Fibroblast of lung (primary cell): ENCODE measurements at places on chromosomes 5 and 9. TPM values are rescaled to one million over a fixed set of nuclear protein-coding genes. Genes with fewer than 3 reads are reported as not detected.
A peak's percentile ranks its signal among the peaks of the same experiment; 100 is the strongest.

DNA sequence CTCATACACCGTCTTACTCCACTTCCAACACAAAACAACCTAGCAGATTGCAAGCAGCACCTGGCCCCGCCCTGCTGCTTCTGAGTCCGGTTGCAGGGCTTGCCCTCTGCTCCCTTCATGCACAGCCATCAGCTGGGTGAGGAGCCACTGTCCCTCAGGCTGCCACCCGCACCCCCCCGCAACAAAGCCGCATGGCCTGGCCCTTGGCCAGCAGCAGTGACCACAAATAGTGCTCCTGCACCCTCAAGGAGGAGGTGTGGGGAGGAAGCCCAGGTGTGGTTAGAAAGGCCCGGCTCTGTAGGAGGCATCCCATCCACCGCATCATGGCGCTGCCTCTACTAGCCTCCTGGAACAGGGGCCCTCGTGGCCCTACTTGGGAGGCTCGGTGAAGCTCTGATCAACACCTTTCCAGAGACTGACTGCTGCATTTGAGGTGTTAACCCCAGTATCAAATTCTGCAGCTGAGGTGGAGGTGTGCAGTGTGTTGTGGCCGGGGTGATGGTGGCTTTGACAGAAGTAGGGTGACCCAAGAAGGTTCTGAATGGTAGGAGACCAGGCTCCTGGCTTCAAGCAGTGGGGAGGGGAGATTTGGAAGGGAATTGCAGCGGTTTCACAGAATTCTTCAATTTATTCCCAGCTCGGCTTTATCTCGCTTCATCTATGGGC lies 52.7 kb downstream of the WNK2 start:
- no peak for DNase-seq

GRCh38 chr9:113581865-113582697 lies 118.6 kb downstream of the RGS3 start:
- DNase-seq: no peak

DNA sequence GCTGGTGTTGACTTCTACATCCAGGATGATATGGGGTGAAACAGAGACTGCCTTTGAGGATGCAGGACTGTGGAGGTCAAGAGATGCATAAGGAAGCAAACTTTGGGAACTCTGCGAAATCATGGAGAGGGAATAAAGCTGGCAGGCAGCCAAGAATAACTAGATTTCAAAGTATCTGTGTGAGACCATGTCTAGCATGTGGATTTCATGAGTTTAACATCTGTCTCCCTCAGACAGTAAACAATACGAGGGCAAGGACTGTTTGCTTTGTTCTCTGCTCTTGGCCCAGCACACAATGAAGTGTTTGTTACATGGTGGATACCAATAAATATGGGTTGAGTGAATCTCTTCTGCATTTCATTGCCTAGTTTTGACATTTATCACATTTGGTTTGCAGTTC lies 71.3 kb downstream of the RASEF start:
- DNase-seq: peak; percentile 17

DNA sequence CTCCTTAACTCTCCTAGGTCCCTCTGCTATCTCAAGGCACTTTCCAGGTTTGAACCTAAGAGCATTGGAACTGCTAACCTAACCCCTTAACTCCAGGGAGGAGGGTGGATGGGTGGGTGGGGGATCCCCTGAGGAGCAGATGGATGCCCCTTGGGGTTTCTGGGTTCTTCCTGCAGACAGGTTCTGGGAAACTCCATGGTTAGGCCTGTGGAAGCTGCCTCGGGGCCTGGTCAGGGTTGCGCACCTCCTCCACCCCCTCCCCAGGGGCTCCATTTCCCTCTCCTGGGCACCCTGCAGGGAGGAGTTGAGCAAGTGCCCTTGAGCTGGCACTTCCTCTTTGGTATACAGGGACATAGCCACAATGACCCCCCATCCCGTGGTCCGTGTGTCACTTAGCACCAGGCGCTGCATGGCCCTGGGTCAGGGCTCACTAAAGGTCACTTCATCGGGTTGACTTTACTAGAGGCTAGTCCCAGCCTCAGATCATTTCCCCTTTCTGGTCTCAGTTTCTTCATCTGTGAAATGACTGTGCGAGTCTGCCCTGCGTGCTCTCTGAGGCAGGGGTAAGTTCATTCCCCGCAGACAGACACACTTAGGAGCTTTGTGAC lies 16.0 kb downstream of the CXXC5 start:
- DNase-seq: no peak

GRCh38 chr9:28050046-28050445 lies 476.8 kb upstream of the C9orf72 start:
- DNase-seq: no peak

- DNase-seq: no peak
Measured at GRCh38 chr5:42022383-42022972, 97.4 kb downstream of the FBXO4 start.

DNA sequence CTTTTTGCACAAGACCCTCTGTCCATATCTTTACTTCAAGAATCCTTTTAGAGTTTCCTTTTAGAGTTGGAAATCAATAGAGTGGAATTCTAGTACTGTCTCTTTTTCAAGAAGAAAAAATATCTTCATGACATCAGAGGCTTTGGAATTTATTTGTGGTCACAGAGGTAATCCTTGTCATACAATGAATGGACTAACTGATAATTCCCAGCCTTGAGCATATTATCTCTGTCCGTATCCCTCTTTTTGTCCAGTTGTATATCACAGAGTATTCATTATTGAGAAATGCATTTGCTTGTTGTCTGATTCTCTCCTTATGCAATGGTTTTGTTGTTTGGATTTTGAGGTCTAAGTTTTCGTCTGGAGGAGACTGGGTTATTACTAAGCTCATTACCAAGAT lies 82.0 kb upstream of the HAPLN1 start:
- DNase-seq: peak; percentile 56

DNA sequence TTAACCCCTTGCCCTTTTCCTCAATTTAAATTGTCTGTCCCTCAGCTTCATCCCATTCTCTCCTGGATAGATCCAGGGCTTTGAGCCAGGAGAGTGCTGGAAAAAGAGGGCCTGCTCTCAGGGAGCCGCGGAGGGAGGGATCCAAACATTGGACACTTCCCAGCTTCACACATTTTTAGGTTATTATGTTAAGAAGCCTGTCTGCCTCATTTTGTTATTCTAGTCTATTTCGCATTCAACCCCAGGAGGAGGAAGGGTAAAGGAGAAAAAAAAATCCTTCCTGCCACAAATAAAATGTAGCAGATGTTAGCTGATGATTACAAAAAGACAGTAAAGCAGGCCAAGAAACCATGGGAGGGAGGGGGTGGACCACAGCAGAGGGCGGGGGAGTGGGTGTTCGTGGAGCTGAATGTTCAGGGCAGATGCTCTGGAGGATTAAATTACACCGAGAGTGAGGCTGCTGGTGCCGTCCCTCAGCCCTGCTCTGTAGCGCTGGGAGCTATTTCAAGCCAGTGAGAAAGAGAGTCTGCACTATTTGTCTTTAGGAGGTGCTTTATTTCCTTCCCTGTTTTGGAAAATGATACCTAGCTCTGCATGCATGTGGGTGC lies 60.6 kb upstream of the ZFR start:
- DNase-seq: peak; percentile 94

DNA sequence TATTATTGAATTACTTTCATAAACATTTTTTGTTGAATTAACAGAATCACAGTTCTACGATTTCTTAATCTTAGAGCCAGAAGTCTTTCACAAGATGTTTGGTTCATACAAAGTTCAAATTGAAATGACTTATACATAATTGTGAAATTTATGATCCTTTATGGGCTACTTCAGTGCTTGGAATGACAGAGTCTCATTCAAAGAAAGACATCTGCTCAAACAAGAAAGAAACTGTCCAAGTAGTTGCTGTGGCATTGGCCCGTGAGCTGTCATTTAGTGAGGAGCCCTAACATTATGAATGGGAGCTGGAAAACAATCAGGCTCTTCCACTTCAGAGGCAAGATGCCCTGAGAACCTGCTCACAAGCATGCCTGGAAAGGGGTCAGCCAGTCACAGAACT lies 63.4 kb downstream of the AUH start:
- peak; percentile 3 for DNase-seq

- DNase-seq: no peak
Measured at GRCh38 chr5:76389513-76390154, 13.5 kb upstream of the IQGAP2 start.

DNA sequence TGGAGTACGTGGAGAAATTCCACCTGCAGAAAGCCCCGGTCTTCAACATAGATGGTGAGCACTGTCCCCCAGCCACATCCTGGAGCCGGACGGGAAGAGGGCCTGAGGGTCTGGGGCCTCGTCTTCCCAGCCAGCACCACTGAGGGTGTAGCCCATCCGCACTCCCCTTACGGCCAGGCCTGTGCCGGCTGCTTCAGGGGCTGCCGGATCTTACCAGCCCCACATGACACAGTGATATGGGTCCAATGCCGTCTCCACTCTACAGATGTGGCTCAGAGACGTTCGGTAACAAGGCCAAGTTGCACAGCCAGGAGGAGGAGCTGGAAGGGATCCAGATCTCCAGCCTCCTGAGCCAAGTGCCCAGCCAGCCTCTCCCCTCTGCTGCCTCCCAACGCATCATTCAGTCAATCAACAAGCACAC lies 21.3 kb downstream of the GLT6D1 start:
- DNase-seq: no peak

- DNase-seq: no peak
Measured at GRCh38 chr5:125961150-125961549, 462.1 kb upstream of the GRAMD2B start.

GRCh38 chr5:19619571-19619970 lies 368.4 kb downstream of the CDH18 start:
- no peak for DNase-seq

DNA sequence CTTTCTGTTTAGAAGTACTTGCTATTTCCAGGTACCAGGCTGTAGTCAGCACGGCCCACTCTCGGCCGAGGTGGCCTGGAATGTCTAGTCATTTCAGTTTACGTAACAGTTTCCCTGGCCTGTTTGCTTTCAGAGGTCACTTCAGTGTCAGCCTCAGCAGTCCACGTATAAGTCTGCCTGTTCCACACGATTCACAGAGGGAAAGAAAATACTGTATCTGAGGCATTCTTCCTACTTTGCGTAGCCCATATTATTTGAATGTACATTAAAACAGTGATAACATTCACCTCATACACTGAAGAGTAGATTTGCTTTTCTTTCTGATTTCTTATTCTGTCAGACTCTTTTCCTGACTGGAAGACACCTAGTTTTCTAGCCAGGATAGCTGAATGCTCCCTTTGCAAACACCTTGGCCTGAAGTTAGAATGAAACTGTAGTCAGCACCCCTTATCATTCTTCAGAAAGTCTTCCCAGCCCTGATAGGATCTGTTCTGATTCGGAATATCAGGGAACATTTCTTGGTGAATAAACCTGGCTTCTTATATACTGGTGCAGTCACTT lies 140.9 kb downstream of the AOPEP start:
- peak; percentile 97 for DNase-seq

DNA sequence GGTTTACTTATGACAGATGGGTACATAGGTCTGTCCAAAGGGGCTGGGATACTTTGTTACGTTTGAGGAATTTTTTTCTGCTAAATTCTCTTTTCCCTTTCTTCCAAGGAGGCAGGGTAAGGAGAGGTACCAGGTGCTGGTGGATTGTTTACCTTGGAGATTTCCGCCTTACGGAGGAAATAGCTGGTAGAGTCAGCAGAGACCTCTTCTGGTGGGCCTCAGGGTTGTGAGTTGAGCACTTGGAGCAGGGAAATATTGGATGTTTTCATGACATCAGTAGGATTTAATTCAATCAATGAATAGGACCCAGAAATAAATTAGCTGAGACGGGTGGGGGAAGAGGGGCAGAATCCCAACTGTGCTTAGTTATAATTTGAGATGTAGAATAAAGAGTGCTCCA lies 60.0 kb upstream of the TAF11L2 start:
- DNase-seq: no peak

- DNase-seq: peak; percentile 32
Measured at GRCh38 chr5:173618927-173619519, 2.6 kb upstream of the BOD1 start.

GRCh38 chr5:58745350-58745749 lies 162.5 kb downstream of the RAB3C start:
- no peak for DNase-seq

DNA sequence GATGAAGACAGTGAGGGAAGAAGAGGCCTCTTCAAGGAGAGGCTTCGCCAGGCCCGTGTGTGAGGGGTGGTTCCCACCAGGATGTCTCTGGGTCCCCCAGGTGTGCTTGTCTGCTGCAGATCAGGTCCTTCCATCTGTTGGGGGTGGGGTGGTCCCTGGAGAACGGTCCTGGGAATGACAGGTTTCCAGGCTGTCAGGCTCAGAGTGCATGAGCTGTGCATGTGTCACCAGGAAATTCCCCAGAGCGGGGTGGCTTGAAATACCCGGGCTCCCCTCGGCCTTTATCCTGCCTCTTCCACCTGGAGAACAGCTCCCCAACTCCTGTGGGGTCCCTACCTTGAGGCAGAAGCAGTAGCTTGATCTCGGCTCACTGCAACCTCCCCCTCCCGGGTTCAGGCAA lies 118.8 kb downstream of the GAPVD1 start:
- no peak for DNase-seq

GRCh38 chr5:15524712-15525111 lies 24.7 kb downstream of the FBXL7 start:
- DNase-seq: no peak

DNA sequence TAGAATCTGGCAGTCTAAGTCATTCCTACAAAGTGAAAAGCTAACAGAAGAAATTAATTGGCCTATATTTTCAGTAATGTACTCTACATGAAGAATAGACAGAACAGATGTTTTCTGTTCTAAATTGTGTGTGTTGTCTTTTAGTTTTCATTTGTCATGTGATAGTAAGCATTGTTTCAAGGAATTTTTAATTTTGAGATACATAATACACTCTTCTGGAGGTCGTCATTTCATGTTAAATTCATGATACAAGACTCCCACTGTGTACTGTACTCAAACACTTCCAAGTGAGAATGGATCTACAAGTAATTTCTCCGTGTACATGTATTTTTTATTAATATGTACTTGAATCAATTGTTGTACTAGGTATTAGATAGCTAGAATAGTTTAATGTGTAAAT lies 1522.9 kb downstream of the MAT2B start:
- no peak for DNase-seq

RRAGA gene
- total RNA-seq: 43.1 and 62.9 TPM in 2 replicates

F2RL1 gene
- 20.8 and 25.1 TPM in 2 replicates for total RNA-seq

CTNNAL1 gene
- total RNA-seq: 68.4 and 80.6 TPM in 2 replicates

GALNT12 gene
- total RNA-seq: 18.2 and 27.2 TPM in 2 replicates

PCDHGB2 gene
- 3.1 and 4.6 TPM in 2 replicates for total RNA-seq

DMRT3 gene
- total RNA-seq: not detected in 2 replicates

HNRNPA0 gene
- total RNA-seq: 9.4 and 12.8 TPM in 2 replicates

PRDM9 gene
- total RNA-seq: not detected in 2 replicates
